ENCODE measurements at places on chromosomes 1 and 21.

GRCh38 chr1:156489166-156489934 lies 11.2 kb downstream of the MEF2D start:
- no peak for DNase-seq

DNA sequence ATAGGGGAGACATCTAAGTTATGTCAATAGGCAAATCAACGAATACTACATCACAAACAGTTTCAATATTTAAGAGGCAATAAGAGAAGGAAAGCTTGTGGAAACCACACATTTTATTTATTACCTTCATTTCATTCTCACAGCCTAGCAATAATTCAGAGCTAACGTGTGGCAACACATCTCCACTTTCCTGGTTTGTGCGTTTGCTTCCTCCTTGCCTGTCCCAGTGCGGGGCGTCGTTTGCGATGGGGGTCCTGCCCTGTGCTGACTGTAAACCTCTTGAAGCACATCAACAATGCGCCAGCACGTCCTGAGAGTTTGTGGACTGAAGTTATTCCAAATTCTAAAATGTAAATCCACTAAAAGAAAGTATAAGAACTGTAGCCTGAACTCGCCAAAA lies 14.4 kb upstream of the VPS26C start:
- DNase-seq: no peak

DNA sequence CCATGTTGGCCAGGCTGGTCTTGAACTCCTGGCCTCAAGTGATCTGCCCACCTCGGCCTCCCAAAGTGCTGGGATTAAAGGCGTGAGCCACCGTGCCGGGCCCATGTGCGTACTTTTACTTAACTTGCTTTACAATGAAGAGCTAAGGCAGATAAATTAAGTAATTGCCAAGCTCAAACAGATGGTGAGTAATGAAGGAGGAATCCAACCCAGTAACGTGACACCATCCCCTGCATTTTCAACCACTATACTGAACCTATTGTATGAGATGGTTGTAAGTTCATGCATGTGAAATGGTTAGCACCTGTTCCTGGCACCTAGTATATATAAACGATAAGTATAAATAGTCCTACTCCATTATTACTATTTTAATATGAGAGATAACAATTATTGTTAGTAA lies 588.0 kb upstream of the BEND5 start:
- DNase-seq: no peak

DNA sequence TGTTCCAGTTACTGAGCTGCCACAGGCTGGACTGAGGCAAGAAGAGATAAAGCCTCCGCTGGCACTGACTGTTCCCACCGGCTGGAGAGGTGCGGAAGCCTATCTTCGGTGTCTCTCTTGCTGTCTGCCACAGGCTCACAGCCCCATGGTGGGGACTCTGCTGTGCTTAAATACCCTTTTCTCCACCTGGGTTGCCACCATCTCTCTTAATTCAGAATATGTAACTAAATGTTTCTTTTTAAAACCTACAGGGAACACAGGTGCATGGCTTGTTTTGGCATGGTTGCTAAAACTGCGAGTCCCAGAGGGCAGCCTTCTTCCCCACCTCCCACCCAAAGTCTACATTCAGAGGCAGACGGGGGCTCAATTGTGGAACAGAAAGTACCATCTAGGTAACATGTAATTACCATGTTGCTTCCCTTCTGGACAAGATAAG lies 8.1 kb upstream of the LBR start:
- no peak for DNase-seq

DNA sequence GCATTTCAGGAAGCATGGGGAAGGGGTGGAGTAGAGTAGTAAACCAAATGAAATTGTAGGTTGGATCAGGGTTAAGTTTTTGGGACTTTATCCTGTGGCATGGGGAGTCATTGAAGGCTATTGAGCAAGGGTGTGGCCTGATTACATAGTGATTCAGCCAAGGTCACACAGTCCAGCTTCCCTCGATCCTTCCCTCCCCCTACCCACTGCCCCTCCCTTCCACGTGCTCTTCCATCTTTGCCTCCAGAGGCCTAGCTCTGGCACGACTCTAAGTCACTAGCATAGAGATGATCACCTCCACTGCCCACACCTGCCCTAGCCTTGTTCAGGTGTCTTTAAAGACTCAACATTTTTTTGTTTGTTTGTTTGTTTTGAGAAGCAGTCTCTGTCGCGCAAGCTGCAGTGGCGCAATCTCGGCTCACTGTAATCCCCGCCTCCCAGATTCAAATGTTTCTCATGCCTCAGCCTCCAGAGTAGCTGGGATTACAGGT lies 37.2 kb upstream of the SLC9A1 start:
- peak; percentile 11 for DNase-seq

Data from Caco-2 (cell line).